ENCODE measurements at places on chromosomes 4 and X.

DNA sequence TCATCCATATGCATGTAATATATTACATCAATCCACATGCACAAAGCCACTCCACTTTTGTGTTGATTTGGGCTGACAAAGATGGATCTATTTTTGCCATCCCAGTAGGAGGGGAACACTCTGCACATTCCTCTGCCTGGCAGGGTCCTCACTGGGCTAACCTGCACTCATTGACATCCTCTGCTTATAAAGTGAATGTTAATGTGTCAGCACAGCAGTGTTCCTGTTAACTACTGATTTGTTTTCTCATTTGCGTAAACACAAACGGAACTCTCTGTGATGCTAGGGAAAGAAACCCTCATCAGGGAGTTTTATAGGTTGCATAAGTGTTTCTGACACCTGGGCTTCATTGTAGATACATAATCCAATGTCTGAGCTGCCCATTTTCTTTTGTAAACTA is 826.0 kb downstream of the RAB28 start:
- no peak for DNase-seq

DNA sequence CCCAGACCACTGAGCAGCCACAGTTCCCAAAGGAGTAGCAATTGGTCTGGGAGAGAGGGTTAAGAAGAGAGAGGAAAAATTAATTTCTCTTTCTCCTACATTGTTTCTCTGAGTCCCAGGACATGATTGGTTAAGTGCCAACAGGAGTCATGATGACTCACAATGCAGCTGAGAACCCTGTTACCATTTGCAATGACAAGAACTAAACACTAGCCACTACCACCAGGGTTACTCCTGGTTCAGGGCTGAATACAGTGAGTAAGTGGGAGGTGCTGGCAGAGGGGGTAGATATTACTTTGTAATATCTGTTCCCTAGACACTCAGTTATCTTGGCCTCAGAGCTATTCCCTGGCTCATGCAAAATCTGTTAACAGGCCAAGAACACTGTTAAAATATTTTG is 18.0 kb downstream of the ETDC start:
- DNase-seq = no peak

GRCh38 chr4:180557348-180557747 is 1685.9 kb upstream of the TENM3 start:
- DNase-seq = no peak

DNA sequence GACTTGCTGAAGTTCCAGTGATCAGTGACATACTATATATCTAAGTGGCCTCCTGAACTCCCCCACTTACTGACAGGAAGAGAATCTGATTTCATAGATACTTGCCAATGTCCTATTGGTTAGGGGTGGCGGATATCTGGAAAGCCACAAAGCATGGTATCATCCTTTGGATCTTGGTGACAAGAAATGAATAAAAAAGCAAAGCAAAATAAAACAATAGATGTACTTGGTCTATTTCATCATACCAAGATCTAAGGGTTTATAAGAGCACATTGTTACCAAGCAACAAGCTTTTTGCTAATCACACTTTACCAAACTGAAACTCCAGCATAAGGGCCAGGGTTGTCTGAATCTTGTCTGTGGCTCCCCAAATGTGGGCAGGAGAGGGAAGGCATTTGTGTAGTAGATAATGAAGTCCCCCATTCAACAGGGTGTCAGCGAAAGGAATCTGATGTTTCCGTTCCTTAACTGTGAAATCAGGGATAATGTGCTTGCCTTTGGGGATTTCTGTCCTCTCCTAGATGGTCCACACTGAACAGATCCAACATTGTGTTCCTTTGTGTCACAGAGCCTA is 125.0 kb upstream of the SMIM10 start:
- no peak for DNase-seq

DNA sequence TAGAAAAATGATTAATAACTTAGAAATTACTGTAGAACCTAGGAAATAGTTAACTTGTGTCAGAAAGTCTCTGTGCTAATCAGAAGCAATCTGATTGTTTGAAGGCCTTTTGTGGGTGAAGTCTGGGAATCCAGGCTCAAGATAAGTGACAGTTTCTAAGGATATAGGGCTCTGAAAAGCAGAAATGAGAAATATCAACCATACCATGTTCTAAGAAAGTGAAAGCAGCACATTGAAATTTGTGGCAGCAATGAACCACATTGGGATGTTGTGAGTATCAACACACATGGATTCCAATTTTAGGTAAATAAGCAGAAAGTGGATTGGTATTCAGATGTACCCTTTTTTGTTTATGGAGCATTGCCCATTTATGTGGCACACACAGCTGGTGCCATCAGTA is 464.6 kb downstream of the IL15 start:
- DNase-seq = no peak

DNA sequence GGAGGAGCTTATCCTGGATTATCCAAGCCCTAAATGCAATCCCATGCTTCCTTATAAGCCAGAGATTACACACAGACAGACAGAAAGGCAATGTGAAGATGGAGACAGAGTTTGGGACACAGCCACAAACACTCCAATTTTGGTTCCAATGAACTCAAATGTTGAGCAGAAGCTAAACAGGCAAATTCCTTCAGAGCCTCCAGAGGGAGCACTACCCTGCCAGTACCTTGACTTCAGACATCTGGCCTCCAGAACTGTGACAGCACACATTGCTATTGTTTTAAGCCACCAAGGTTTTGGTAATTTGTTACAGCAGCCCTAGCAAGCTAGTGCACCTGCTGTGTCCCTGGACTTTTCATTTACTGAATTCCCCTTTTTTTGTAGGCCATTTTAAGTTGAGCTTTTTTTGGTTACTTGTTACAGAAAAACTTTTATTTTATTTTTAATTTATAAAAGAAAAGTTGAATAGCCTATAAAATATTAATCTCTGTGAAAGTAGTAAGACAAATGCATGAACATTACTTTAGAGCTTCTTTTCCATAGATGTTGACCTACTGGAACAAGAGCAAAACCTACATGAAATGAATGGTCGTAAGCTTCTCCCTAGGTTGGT is 33.4 kb upstream of the SRD5A3 start:
- DNase-seq = no peak

DNA sequence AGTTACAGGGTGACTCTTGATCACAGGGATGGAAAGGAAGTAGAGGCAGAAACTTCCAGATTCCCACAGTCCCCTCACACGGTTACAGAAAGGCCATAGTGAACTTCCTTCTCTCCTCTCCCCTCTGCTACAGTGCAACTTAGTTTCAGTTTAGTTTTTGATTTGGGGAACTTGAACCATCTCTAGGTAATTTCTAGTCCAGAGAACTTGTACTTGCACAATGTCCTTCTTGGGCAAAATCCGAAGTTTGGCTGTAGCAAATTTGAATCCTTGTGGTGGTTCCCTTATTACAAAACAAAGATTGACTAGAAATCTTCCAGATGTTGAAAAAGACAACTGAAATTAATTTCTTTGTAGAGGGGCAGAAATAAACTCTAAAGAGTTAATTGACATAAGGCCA is 1.2 kb upstream of the BLTP1 start:
- DNase-seq = no peak

DNA sequence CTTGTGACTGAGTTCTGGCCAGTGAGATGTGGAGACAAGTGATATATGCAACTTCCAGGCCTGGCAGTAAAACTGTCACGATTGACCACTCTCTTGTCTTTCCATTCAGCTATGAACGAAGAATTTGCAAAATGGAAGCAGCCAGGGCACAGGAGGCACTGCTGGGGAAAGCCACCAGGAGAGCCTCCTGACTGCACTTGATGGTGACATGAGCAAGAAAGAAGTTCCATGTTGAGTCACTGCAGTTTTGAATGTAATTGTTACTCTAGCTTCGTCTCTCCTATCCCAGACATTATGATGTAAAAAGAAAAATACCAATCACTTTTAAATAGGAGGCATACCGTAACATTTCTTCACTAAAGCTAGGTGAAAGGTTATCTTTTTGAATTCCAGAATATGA is 32.4 kb upstream of the ZCCHC4 start:
- DNase-seq = no peak

DNA sequence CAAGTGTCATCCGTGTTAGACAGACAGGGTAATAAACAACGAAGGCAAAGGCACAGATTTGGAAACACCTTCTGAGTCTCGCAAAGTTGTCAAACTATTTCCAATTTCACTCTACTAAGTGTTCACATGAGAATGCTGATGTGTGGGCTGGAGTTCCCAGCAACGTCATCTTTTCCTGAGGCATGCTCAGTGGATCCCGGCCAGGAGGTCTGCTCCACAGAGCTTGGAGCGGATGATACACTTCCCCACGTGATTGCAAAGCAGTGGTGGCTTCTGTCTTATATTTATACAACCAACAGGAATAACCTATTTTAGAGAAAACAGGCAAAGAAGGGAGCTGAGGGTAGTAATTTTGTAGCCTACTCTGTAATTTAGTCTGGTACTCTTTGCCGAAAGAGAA is 40.1 kb upstream of the PDK3 start:
- no peak for DNase-seq

DNA sequence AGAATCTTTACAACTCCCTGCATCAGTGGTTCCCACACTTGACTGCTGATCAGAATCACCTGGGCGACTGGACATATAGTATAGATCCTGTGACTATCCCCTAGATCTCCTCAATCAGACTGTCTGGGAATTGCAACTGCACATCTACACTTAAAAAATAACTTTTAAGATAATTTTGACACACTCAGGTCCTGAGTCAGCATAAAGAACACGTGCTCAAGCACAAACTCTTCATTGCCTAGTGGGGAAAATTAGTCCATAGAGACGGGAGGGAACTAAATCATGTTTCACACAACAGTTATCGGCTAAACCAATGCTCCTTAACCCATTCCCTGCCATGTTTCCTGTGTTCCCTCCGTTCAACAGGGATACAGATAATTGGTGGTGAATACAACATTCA is 243.5 kb upstream of the FGF13 start:
- DNase-seq = no peak

GRCh38 chrX:151977009-151977408 is 2.5 kb upstream of the GABRE start:
- no peak for DNase-seq

- no peak for DNase-seq
Observed at GRCh38 chr4:174714393-174715211, 114.4 kb downstream of the GLRA3 start.
